Activated T-cell treated with anti-CD3 and anti-CD28 coated beads for 1 hour (primary cell): ENCODE measurements at places on chromosomes 11 and 22.

DNA sequence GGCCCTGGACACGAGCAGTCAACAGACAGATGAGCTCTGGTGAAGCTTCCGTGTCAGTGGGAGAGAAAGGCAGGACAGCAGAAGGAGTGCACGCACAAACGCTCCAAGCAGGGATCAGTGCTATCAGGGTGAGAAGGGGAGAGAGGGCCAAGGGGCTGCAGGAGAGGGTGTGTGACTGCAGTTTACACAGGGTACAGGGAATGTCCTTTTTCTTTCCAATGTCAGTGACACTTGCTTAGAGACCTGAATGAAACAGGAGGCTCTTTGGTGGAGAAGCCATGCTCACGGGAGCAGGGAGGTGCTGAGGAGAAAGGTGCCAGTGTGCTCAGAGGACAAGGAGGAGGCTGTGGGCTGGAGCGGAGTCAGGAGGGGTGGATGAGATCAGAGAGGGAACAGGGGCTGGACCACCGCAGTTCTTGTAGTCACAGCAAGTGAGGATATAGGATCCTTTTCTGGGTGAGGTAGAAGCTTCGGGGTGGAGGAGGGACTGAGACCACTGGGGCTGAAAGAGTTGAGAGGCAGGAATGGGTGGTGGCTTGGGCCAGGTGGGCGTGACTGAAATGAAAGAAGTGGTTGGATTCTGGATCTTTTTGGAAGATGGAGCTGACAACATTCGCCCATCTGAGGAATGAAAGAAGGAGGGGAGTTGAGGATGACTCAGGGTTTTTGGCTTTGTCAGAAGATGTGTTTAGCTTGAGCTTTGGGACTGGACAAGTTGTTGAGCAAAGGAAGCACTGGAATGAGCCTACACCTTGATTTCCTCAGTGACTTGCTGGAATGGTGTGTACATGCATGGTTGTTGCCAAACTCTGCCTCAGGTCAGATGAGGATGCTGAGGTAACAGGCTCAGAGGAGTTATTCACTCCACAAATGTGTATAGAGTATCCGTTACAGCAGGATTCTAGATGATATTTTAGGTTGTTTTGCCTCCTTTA lies 87.9 kb downstream of the ADAMTS15 start:
- no peak for DNase-seq

DNA sequence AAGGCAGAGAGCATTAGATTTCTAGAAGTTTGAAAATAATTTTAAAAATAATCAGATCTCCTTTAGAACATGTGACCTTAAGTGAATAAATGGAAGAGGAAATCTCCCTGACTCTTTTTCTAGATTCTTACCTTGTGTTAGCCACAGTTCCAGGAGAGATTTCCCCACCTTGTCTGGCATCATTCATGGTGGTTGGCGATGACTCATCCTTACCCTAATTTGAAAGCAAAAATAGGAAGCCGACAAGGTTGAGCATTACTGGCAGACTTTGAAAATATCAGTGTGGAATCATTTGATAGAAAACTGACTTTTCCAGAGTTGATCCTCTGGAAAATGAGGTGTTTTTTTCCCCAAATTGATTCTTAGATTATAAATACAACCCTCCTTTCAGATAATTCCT lies 48.1 kb downstream of the CNTN5 start:
- DNase-seq: no peak

DNA sequence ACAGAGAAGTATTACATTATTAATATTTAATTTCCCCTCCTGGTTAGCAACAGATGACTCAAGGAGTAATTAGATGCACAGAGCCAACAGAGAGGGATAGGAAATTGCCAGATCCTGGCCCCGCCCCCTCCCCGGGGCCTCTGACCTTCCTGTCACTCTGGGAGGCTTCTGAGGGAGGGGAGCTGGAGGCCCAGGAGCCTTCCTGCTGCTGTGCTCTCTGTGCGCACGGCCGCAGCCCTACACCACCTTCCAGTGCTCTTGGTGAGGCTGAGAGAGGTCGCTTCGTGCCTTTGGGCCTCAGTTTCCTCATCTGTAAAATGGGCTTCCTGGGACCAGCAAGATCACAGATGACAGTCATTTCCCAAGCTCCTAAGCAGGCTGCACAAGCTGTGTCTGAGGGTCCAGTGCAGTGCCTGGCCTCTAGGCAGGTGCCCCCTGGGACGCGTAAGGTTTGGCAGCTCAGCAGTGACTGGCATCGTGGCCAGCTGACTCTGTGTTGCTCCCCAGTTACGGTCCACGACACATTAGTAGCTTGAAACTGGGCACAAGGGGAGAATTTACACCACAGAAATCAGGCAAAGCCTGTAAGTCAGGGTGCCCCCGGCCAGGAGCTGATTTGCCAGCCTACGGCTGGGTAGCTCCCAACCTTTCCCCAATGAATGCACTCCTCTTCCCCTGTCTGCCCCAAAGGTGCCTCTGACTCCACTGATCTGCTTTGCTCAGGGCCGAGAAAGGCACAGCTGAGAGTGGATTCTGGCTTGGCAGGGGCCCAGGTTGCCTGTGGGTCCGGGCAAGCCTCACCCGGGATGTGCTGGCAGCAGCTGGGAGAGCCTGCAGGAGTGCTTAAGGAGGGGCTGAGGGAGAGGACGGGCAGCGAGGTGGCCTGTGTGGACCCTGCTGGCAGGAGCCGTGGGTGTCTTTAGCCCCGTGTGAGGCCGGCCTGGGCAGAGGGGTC lies 2.3 kb downstream of the ADORA2A start:
- DNase-seq: peak; percentile 51

DNA sequence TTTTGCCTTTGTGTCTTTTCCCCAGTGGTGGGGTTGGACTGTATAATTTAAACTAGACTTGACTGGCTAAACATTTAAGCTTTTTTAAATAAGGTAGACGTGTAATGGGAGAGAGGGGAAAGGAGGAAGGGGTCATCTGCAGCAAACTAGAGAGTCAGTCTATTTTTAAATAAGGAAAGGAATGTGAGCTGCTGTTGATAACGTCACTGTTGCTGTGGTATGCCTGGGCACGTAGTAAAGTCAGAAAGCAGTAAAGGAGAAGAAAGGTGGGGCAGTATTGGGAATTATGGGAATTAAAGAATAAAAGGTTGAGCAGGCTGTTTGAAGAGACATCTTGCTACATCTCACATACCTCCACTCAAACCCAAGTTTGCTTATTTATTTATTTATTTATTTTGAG lies 80.4 kb upstream of the FSHB start:
- DNase-seq: no peak

DNA sequence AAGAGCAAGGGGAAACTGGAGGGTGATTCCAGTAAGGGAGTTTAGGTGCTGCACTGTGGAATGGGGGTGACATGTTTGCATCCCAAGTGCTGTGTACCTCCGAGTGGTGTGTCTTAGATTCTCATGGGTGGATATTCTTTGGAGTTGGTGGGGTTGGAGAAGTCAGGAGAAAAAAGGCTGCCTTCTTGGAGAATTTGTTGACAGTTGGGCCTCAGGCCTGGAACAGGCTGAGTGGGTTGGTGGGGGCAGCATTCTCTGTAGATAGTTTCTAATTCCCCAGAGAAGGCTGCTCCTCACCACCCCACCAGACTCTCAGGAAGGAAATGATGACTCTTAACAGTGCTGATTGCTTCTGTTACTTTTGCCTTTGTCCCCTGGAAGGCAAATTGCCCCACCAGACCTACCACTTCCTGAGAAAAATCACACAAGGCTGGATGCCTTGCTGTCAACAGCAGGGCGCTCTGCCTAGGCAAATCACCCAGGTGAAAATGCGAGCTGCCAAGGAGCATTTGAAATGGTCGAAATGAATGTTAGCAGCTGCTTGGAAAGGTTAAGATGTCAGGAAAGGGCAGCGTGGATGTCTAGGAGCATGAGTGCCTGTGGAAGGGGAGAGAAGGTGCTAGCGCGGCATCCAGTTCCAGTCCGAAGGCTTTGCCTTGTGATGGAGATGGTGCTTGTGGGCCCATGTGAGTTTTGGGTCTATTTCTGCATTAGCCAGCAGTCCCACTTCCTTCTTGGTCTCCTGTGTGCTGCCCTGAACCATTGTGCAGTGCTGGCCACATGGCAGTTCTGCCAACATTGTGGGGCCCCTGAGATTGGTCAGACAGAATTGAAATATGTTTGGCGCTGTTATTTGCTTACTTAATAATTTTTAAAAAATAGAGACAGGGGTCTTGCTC lies 29.7 kb upstream of the SORL1-AS1 start:
- peak; percentile 42 for DNase-seq
